ENCODE measurements at places on chromosomes 2 and 18.

DNA sequence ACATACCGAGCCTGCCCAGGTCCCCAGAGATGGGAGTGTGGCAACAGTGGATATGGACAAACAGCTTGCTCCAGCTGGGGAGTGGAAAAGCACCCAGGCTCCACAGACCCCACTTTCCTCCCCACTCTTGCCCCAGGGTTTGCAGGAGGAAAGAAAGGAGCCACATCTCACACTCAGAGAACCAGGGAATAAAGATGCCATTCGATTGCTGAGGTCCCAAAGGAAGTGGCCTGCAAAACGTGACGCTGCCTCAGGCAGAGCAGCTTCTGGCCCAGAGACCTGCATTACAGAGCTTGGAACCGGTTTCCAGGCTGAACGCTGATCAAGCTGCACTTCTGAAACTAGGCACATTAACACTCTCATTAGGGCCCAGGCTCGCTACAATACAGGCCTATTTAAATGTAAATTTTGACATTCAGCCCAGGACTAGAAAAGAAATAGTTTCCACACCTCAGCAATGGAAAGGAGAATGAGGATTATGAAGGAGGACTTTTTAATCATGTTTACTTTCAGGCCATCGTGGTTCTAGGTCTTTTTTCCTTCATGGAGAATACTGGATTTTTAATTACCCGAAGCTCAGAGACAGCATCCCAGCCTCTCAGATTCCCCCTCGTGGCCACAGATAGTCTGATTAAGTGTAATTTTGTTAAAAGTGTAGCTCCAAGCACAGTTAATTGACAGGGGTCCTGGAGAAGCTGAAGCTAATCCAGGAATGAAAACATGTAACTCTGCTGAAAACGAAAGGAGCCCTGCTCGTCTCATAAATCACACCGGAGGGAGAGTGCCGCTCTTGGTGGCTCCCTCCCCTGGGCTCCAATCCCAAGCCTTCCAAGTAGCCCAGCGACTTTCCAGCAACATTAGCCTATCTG, 221.3 kb upstream of the RAB6C start:
- DNase-seq = peak; percentile 34

DNA sequence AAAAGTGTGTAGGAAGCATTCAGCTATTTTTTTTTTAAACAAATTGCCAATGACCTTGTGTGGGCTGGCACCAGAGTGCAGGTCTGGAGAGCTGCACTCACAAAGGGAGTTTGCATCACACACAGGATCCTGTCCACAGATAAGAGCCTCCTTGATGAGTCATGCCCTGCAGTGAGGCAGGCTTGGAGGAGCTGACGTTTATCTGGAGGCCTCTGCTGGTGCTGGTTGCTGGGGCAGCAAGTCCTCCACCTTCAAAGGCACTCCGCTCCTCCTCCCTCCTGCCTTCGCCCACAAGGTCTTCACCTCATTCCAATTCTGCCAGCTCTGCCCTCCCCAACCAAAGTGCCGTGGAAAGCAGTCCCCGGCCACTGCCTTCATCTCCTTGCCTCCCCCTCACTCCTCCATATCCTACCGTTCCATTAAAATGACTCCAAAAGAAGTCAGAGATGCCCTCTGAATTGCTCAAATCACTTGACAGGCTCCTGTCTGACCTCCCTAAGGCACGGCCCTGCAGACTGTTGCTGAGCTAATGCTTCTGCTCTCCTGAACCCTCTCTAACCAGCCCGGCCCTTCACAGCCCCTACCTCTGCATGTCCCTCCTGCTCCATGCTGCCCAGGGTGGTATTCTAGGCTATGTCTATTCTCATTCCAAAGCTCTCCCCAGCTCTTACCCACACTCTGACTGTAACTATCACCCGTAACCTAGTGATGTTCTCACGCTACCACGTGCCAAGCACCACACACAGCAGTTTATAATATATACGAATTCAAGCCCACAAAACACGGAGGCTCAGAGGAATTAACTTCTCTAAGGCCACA, 30.9 kb downstream of the LONRF2 start:
- peak; percentile 94 for DNase-seq

- DNase-seq = no peak
Measured at GRCh38 chr2:120352696-120353590, 7.0 kb downstream of the INHBB start.

- peak; percentile 77 for DNase-seq
Measured at GRCh38 chr2:57760381-57760801, 286.2 kb upstream of the VRK2 start.

DNA sequence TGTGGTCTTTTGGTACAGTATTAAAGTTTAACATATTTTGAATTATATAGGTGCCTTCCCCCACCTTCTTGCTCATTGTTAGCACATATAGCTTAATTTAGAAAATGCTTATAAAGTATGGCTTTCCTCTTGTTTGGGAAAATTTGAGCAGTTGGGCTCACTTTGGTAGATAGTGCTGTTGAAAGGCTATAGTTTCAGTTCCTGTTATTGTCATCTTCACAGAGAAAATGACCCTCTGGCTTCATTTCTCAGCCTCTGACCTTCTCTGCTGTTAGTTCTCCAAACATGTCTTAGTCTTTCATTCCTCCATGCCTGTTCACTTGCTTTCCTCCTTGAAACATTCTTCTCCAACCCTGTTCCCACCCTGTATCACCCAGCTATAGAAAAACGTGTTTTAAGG, 200.6 kb downstream of the WDR7 start:
- no peak for DNase-seq

DNA sequence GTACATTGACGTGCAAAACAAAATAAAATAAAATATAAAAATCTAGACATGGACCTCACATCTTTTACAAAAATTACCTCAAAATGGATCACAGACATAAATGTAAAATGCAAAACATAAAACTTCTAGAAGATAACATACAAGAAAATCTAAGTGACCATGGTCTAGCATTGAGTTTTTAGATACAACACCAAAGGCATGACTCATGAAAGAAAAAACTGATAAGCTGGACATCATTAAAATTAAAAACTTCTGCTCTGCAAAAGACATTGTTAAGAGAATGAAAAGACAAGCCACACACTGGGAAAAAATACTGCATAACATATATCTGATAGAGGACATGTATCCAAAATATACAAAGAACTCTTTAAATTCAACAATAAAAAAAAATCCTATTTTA, 14.4 kb downstream of the MAP4K3 start:
- DNase-seq = no peak

DNA sequence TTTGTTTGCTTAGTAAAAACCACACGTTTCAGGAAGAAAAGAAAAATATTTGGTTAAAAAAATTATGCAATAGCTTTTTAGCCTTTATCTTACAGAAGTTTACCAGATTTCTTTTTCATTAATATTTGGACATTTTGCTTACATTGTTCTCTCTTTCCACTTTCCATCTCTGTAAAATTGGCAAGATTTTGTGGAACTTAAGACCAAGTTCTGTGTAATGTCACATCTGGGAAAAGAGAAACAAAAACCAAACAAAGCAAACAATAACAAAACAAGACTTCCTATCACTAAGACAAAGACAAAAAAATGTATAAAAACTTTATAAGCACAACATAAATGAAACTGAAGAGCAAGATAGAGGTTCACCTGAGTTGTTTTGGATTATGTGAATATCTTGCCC, 1392.1 kb upstream of the CELF4 start:
- DNase-seq = no peak

DNA sequence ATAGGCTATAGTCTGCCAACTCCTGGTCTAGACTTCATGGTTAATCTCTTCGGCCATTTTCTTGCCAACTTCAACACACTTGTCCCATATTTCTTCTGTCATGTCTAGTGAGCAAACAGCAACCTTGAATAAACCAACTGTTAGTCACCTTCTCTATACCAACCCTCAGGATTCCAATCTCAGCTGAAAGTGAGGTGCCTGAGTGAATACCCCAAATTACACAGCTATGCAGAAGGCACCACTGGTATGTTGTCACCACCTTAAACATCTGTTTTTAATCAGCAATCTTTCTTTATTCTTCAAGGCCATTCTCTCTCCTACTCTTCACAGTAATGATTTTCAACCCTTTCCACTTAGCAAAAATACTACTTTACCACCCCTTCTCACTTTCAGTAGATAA, 39.3 kb downstream of the THOC1 start:
- no peak for DNase-seq

DNA sequence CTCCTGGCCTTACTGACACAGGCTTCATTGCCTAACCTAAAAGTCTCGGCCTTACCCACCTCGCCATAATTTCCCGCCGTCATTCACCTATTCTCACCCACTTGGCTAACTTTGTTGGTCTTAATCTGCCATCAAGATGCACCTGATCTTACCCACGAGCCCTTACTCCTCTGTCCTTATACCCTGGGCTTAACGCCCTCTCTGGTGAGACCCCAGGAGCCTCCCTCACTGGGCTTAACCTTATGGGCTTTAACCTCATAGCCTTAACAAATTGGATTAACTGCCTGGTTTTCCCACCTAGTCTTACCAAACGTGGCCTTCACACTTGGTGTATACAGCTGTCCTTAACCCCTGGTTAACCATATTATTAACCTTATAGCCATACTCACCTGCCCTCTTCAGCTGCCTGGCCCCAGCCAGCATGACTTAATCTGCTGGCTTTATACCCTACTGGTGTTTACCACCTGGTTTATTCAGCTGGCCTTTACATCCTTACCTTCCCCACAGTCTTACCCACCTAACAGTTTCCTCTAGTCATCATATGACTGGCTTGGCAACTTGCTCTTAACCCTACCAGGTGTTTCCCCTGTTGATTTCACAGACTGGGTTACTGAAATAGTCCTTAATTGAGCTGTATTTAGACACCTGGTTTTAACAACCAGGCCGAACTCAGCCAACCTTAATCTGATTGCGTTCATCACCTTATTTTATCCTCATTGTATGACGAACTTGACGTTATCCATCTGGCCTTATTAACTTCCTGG, 132.0 kb upstream of the ZSWIM2 start:
- DNase-seq = no peak

GRCh38 chr2:30367232-30368070, 79.6 kb upstream of the LCLAT1 start:
- no peak for DNase-seq

DNA sequence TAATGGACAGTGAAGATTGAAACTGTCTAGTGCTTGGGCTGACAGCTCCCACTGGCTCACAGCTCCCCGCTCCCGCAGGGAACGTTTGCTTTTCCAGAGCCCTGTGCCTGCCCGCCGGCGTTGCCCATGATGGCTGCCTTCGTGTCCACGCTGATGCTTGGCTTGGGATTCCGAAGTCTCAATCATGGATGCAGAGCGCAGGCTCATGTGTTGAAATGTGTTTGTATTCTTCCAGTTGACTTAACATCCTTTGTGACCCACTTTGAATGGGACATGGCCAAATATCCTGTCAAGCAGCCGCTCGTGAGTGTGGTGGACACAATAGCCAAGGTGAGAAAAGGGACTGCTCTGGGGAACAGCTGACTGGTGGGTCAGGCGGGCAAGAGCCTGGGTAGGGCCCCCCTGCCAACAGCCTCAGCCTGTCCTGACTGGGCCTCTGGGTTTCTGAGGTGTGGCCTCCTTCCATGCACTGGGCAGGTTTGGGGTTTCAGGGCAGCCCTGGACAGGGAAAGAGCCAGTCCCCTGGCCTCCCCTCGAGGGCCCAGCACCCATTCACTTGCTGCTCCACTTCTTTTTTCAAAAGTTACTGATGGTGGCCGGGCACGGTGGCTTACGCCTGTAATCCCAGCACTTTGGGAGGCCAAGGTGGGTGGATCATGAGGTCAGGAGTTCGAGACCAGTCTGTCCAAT, 42.8 kb downstream of the ATP6V1C2 start:
- no peak for DNase-seq

- no peak for DNase-seq
Measured at GRCh38 chr18:2914185-2914880, 67.5 kb downstream of the EMILIN2 start.

DNA sequence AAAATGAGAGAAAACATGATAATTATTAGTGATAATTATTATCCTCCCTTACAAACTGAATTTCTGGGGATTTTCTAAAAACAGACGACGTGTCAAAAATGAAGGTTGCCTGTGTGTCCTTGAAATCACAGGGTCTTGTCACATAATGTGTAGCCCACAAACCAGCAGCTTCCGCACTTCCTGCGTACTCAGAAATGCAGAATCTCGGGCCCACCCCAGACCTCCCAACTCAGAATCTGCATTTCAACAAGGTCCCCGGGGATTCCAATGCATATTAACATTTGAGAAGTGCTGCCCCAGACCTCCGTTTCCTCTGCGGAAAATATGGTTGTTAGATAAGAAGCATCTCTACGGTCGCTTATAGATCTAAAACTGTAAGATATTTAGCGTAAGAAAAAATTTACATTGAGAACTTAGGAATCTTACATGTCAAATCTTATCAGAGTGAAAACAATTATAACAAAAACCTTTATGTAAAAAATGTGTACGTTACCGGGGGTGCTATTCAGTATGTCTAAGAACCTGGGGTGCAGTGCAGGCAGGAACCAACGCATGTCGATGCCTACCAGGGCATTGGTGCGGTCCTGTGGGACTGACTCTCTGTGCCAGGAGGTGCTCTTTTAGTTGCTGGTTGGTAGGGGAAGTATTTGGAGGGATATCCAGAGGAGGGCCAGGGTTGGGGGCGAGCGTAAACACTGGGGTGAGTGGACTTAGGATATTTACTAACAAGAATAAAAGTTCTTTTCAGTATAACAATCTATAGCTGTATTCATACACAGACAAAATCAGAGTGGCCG, 15.2 kb downstream of the CDKL4 start:
- peak; percentile 45 for DNase-seq

GRCh38 chr2:40093021-40093675, 314.1 kb upstream of the THUMPD2 start:
- DNase-seq = peak; percentile 47

GRCh38 chr18:10059610-10060468, 146.0 kb downstream of the VAPA start:
- peak; percentile 16 for DNase-seq

DNA sequence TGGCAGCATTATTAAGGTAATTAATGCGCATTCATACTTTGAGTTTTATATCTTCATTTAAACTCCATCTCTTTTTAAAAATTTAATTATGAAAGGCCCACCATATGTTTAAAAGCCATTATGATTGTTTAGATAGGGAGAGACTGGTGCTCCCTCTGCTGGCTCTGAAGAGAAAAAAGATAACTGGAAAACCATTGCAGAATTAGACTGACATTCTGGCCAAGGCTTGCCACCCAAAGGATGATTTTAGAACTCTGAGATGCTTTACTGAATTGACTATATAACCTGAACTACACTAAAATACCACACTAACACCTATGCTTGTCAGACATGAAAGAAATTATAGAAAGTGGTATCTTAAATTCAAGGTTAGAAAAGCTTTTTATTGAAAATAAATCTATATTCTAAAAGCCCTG, 127.6 kb upstream of the SPOPL start:
- DNase-seq = peak; percentile 64

- DNase-seq = peak; percentile 28
Measured at GRCh38 chr18:7273301-7273921, 42.5 kb downstream of the LRRC30 start.

- DNase-seq = peak; percentile 39
Measured at GRCh38 chr2:134988994-134989605, 58.1 kb downstream of the MAP3K19 start.

GRCh38 chr2:108905906-108906305, 83.1 kb downstream of the EDAR start:
- no peak for DNase-seq

- DNase-seq = peak; percentile 84
Measured at GRCh38 chr2:126971481-126972278, 73.0 kb downstream of the TEX51 start.

All from common myeloid progenitor, CD34-positive (primary cell).